GM23248 (cell line): ENCODE measurements at places on chromosomes 4 and X. TPM values are rescaled to one million over a fixed set of nuclear protein-coding genes. Genes with fewer than 3 reads are reported as not detected.

DNA sequence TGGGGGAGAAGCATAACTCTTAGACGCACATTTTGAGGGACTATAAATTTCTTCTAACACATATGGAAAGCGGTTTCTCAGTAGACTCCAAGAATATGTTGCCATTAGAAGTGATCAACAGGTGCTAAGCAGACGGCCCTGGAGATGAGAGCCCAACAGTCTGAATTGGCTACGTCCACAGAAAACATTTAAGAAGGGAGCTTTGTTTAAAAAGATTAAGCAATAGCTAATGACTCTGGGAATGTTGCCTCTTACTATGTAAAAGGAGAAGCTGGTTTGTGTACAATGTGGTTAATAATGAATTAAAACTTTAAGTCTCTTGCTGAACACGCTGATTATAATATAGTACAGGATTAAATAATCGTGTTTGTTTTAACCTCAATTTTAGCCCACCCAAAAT is 399.5 kb downstream of the SMARCA1 start:
- DNase-seq, result no peak

The FIP1L1 gene
- total RNA-seq, result 55.2 and 62.5 TPM in 2 replicates

GRCh38 chrX:19070555-19070994 is 51.7 kb downstream of the ADGRG2 start:
- no peak for DNase-seq

GRCh38 chr4:95544113-95545103 is 4.4 kb downstream of the UNC5C start:
- DNase-seq, result no peak
